ENCODE measurements at places on chromosomes 6 and 20.

DNA sequence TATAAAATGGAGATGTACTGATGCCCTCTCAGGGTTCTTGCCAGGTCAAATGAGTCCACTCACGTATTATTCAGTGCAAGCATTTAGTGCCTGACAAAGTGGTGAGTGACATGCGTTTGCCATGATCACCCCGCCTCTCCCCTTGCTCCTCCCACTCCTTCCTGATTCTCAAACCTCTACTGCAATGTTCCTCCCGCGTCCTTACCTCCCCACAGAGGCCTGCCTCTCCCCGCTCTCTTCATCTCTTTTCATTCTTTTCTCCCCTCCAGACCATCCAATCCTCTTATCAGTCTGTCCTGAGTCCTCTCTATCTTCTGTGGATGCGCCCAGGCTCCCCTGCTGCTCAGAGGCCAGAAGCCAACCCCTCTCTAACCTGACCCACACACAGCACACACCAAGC is 40.7 kb downstream of the KCNK5 start:
- DNase-seq: no peak

- no peak for DNase-seq
These were observed 853.6 kb downstream of the C6orf118 start for GRCh38 chr6:164455835-164456234.

GRCh38 chr20:39823224-39823623 is 861.1 kb downstream of the DHX35 start:
- no peak for DNase-seq

- DNase-seq: no peak
These were observed 218.1 kb upstream of the MCHR2 start for GRCh38 chr6:100212131-100212530.

DNA sequence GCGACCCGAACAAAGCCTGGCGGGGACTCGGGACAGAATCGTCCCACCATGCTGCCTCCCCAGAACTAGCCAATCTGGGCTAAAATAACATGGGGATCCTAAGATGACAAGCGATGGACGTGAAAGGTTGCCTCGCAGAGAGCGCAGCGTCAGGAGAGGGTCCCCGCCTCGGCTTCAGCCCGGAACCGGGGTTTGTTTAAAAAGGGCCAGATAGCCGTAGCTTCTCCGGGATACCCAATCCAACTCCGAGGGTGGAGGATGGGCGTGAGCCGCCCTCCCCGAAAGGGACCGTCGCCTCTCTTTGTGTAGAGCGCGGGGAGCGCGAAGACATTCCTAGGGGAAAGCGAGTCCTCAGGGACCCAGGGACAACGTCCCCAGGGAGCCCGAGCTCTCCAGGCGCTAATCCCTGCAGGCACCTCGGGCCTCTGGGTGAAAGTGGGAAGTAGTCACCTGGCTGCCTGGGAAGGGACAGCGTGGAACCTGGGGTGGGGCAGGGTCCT is 643 bp downstream of the CD24 start:
- DNase-seq: no peak

DNA sequence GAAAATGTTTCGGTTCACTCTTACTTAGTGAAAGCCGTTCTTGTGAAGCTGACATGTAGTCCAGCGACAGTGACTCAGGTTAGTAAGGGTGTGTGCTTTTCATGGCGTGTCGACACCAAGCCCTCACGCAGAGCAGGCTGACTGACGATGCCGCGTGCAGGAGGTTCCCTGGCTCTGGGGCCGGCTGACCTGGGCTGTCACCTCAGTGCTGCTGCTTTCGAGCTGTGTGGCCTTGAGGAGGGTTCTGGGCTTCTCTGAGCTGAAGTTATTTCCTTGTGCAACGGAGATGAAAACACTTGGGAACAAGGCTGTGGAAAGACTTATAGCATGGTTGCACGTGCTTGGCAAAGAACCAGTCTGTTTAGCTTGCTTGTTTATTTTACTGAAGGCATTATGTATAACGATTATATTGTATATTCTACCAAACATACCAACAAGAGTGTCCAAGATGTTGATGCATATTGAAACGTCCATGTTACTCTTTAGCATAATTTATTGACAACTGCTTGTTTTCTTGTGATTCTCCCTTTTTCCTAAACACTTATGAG is 59.2 kb downstream of the PHACTR3 start:
- DNase-seq: no peak

DNA sequence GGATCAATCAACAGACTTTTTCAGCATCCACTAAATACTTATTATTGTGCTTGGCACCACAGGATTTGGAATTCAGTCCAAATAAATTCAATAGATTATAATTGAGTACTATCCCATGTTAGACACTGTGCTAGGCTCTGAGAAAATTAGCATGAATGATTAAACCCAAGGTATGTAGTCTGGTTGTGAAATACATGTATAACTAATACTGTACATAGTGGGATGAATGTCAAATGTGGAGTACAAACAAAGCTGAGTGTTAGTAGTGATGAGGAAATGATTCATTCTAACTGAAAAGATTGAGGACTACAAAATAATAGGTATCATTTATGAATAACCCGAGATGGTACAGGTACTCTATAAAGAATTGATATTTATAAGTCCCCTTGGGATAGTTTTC is 111.9 kb upstream of the FLRT3 start:
- DNase-seq: no peak

- DNase-seq: no peak
These were observed 746.0 kb upstream of the ADGRB3 start for GRCh38 chr6:67888886-67889681.

DNA sequence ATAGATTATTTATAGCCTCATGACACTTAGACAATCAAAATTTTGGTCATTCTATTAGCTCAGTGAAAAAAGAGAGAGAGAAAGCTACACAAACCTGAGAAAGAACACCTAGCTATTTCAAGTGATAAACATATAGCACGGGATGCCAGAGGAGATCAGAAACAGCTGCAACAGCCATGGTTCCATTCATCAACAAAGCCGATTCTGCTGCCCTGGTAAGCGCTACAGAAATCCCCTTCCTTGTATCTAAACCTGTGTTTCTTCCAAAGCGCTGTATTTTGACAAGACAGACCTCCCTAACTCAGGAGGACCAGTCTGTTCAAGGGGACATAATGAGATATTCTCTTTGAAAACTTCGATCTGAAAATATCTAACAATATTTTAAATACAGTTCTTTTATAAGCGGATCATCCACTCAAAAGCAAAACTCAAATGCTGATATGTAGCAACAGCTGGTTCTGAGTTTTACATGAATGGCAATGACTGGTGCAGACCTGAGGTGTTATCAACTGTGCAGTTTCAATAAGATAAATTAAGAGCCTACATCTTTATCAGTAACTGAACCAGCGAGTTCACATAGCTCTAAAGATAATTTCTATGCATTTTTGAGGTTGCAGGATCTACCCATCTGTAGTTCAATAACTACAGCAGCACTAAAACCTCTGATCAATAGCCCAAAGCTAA is 447.8 kb downstream of the FRK start:
- DNase-seq: no peak

GRCh38 chr6:34610819-34611477 is 54.8 kb upstream of the SPDEF start:
- no peak for DNase-seq

DNA sequence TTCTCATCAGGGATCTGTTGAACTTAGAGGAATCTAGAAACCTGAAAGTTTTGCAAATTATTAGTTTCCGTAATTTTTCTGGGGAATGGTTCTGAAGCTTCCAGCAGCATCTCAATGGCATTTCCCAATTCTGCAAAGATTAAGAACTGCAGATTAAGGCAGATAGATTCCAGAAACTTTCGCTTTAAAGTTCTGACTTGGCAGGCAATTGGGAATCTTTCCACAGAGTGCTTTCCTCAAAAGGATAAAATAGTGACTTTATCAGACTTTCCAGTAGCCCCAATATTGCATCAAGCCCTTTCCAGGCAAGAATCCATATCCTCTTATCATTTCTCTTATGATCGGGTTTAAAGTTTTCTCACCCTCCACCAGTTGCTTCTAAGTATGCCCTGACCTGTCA is 261.1 kb downstream of the FNDC1 start:
- no peak for DNase-seq

DNA sequence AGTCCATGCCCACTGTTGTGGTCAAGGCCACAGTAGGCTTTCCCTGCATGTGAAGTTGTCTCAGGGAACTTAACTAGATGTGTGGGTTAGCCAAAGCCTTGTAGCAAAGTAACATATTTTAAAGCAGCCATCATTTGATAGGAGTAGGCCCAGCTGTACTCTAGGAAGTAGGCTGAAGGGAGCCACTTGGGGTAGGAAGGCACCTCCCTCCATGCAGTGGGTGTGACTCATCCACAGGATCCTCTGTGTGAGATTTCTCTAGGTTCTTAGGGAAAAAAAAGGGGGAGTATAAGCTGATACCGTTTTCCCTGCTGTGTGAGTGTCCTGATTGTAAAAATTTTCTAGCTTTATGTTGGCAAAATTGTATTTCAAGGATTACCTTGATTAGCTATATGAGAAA is 44.7 kb downstream of the VAPB start:
- no peak for DNase-seq

DNA sequence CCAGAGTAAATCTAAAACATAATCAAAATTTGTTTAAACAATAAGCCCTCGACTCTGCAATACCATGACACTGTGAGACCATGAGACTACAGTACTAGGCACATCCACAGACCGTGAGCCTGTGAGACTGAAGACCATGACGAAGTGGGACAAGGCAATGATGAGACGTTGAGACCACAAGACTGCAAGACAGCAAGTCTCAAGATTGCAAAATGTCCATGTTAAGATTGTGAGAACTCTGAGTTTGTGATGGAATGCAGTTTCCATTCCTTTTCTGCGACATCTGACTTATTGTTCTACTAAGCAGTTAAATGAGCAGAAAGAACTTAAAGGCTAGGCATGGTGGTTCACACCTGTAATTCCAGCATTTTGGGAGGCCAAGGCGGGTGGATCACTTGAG is 102.1 kb upstream of the PHACTR1 start:
- DNase-seq: no peak

- DNase-seq: no peak
These were observed 31.6 kb downstream of the DSE start for GRCh38 chr6:116402108-116402937.

GRCh38 chr6:150057501-150057951 is 11.4 kb downstream of the ULBP3 start:
- no peak for DNase-seq

DNA sequence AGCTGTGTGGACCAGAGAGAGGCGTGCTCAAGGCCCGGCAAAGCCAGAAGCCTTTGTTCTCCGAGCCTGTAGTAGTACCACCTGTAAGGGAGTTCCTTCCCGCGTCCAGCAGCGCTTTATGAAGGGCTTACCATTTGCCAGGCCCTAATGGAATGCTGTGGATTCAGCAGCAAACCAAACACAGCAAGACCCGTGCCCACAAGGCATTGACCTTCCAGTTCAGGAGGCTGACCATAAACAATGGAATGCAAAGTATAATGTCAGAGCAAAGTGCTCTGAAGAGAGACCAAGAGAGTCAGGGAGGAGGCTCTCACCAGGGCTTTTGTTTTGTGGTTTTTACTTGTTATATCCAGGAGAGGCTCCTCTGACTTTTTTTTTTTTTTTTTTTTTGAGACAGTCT is 209.8 kb downstream of the ZMYND8 start:
- no peak for DNase-seq

DNA sequence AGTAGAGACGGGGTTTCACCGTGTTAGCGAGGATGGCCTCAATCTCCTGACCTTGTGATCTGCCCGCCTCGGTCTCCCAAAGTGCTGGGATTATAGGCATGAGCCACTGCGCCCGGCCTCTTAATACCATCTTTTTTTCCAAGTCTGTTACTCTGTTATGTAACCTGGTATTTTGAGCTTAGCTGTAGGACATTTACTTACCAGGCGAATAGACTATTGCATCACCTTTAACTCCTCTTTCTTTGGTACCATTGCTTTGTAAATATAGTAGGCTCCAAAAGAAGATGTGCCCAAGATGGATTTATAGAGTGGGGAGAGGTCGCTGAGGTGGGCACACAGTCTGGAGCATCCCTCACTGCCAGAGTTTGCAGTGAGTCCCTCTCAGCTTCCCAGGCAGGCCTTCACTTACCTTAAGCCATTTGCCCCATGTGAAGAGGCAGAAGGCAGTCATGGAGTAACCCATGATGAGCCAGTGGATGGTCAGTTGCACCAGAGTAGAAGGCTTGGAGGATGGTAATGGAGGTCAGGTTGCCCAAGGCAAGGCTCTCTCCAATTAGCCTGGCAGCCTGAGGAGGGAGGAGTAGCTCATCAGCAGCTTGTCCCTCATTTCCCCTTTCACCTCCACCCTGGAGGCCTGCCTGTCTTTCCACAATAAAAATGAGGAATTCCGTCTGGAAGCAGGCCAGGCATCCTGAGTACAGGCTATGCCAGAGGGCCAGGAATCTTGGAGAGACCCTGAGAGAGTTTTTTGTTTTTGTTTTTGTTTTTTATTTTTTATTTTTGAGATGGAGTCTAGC is 9.7 kb downstream of the TIAM2 start:
- DNase-seq: no peak

DNA sequence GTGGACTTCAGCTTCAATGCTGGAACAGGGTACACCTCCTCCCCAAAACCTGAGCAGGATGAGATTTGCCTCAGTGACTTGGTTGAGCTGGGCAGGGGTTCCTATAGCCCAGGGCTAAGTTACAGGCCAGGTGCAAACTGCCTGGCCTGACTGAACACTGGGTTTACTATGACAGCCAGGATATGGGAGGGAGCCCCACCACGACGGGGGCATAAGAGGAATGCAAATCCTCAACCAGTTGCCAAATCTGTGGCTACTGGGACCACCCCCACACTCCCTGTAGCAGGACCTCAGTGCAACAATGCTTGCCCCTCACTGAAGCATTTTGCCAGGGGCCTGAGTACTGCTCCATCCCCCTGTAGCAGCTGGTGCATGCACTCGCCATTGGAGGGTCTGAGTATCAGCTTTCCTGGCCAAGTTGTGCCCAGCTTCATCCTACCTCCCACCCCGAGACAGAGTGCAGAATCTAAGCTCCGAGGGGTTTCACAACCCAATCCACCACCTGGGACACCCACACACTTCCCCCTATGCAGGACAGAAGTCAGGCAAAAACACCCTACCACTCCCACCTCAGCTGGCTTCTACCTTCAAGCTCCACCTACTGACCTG is 27.6 kb downstream of the TREML4 start:
- DNase-seq: no peak

DNA sequence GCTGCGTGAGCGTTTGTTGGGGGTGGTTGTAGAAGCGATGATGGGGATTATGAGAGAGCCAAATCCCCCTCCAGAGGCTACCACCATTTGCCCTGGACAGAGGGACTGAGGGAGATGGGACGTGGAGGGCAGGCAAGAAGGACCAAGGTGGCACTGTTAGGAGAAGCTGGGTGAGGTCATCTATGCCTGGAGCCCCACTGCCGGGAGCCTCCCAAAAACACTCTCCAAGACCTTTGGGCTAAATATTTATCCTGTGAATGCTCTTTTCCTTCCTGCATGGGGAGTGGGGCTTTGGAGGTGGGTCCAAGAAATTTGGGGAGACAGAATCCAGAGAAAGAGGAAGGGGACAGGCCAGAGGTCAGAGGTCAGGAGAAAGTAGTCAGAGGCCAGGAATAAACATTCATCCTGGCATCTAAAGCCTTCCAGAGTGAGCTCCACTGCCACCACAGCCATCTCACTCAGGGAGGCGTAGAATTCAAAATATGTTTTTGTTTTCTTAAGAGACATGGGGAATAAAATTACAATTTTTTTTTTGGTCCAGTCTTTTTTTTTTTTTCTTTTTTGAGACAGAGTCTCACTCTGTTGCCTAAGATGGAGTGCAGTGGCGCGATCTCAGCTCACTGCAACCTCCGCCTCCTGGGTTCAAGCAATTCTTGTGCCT is 17.8 kb upstream of the PTGIS start:
- DNase-seq: no peak
